ENCODE measurements at places on chromosomes 2 and 18.

GRCh38 chr2:77602771-77603170 is 80.6 kb upstream of the LRRTM4 start:
- DNase-seq = no peak

- DNase-seq = no peak
Measured at GRCh38 chr2:235087832-235088495, 136.1 kb downstream of the SH3BP4 start.

GRCh38 chr2:230905448-230906421 is 19.3 kb downstream of the GPR55 start:
- DNase-seq = no peak

- peak; percentile 63 for DNase-seq
Measured at GRCh38 chr2:200026332-200027230, 71.2 kb downstream of the MAIP1 start.

- DNase-seq = no peak
Measured at GRCh38 chr18:77059294-77059916, 73.2 kb downstream of the MBP start.

DNA sequence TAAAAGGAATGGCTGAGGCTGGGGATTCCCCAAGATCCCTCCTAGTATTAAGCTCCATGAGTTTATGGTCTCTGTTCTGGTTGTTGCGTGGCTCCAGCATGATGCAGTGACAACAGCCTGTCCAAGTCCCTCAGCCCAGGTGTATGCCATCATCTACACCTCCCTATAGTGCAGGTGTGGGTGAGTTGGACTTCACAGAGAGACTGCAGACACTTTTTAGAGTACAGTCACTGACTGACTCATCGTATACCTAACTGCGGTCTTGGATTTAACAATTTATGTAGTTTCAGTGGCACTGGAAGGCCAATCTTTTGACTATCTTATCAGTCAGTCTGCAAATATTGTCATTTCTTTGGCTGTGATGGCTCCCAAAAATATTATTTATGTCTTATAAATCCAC is 415.0 kb downstream of the TMX3 start:
- no peak for DNase-seq

- no peak for DNase-seq
Measured at GRCh38 chr2:96105994-96106715, 10.2 kb downstream of the ADRA2B start.

GRCh38 chr2:135494917-135495316 is 36.1 kb downstream of the ZRANB3 start:
- DNase-seq = no peak

DNA sequence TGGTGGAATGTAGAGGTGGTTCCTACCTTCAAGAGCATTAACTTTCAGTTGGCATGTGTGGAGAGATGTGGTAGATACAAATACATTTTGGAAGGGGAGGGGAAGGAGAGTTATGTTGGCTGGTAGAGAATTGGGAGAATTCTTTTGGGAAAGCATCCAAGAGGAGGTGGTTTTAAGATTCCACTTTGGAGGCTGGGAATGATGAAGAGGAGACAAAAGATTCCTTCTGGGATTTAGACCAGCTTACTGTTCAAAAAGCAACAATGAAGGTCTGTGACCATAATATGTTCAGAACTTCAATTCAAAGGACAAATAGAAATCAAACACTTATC is 120.8 kb upstream of the FOSL2 start:
- no peak for DNase-seq

DNA sequence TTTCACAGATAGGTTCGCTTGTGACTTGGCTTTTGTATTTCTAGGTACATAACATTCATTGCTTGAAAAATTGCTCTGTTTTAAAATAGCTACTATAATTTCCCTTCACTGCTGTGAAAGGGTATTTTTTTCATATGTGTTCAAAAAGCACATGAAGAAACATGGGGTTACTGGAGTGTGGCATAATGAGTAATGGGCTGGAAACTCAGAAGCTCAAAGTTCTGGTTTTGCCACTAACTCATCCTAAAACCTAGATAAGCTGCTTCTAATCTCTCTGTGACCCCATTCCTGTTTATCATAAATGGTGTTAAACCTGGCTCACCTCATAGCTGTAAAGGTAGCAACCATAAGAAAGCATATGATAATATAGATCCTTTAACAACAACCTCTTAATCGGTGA is 319.3 kb downstream of the PTPRM start:
- DNase-seq = no peak

GRCh38 chr2:231334179-231334930 is 61.2 kb upstream of the B3GNT7 start:
- no peak for DNase-seq

GRCh38 chr18:50659091-50660003 is 99.5 kb downstream of the MAPK4 start:
- DNase-seq = no peak

DNA sequence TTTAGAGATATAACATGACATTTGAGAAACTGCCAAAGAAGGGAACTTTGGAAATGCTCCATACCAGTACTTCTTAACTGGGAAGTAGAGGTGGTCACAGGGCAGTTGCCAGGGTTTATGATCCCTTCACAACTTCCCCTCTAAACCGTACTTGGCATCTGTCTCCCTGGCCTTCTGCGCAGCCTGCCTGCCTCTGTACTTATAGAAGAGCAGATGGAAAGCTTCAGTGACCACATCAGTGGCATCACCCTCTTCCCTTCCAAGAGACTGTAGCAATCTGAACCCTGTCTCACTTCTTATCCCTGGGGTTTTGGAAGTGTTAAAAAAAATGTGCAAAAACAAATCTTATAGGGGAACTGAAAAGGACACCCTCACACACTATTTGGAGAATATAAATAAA is 64.1 kb downstream of the EIF2AK3 start:
- no peak for DNase-seq

GRCh38 chr2:117631152-117631945 is 183.1 kb upstream of the DDX18 start:
- DNase-seq = no peak

- no peak for DNase-seq
Measured at GRCh38 chr2:241689306-241689705, 2.7 kb upstream of the DTYMK start.

DNA sequence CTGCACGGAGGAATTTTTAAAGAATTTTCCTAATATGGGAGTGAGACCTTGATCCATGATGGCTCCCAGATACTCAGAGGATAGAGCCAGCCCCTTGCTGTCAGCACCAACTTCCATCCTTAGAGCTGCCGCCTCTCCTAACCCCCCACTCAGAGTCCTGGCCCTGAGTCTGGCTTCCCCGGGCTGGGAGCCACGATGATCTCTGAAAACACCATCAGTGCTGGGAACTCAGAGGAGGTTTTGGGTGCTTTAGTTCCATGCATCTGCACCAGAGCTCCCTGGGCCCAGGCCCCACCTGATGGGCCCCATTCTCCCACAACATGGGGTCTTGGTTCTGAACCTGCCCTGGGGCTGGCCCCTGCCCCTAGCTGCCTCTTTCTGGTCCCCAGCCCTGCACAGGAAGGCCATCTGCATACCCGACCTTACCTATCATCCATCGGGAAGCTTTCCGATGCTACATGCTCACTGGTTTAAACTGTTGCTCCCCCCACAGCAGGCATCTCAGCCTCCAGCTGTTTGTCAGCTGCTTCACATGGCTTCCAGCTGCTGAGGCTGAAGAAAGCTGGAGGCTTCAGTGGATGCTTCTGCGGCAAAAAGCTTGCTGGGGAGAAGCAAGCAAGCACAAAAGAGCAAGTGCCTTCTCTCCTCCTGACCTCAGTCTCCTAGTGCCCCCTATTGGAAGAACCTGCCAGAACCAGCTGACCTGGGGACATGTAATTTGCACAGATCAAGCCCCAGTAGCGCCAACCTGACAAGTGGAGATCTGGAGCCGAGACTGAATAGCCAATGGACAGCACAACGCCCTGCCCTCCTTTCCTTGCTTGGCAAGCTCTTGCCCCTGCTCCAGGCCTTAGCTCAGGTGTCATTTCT is 24.2 kb upstream of the RHOB start:
- no peak for DNase-seq

DNA sequence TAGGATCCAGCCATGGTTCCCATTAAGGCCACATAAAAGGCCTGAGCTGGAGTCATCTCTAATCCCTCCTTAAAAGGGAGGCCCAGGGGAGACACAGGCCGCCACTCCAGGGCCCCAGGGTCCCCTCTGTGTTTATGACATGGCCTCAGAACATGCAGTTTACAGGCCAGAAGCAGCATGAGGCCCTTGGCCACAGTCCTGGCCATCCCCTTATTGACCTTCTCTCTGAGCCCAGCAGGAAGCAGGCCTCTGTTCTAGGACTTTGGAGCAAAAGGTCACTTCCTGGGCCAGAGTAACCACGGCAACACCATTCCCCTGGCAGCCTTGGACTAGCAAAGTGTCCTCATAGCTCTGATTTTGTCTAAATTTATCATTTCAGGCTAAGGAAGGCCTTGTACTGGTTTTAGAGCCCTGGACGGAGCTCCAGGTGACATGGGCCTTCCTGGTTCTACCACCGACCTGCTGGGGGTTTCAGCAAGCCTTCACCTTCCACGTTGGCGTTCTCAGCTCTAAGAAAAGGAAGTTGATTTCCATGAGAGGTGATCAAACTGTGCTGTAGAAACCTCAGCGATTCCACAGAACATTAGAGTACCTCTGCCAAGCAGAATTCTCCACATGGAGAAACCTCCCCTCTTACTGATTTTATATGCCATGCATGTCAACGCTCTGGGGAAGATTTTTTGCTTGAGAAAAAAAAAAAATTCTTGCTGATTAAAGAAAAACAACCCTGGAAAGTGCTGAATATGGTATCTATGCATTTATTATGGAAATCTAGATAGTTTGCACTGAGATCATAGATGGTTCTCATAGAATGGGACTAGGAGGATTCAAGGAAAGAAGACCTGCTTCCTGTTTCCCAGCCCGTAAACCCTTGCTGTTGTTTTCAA is 53.7 kb downstream of the HS1BP3 start:
- DNase-seq = no peak

- DNase-seq = no peak
Measured at GRCh38 chr2:86256982-86257381, 57.7 kb downstream of the MRPL35 start.

GRCh38 chr2:200258881-200259576 is 47.5 kb upstream of the SPATS2L start:
- DNase-seq = no peak

DNA sequence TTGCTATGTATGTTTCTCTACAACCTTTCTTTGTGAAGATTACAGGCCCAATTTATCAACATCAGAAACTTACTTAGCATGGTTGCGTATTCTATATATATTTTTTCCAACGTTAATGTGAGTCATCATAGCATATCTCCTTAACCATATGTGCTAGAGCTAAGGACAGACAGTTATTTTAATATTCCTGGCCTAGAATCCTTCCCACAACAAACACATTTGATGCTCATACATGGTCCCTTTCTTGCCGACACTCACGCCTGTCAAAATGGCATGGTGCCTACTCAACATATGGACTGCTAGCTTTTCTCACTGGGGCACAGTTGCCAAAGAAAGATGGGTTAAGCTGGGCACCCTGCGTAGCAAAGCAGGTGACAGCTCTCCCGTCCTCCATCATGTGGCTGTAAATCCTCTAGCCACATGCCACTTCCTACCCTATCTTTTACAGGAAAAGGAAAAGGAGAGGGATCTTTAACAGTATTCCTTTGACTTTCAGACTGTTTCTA is 75.2 kb upstream of the GALNT5 start:
- DNase-seq = no peak

DNA sequence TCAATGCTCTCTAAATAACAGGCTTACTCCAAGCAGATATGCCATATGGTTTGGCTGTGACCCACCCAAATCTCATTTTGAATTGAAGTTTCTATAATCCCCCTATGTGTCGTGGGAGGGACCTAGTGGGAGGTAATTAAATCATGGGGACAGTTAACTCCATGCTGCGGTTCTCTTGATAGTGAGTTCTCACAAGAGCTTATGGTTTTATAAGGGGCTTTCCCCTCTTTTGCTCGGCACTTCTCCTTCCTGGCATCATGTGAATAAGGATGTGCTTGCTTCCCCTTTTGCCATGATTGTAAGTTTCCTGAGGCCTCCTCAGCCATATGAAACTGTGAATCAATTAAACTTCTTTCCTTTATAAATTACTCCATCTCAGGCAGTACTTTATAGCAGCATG is 302.7 kb upstream of the ZC3H15 start:
- DNase-seq = no peak

GRCh38 chr2:128603411-128603924 is 284.8 kb upstream of the HS6ST1 start:
- DNase-seq = no peak

DNA sequence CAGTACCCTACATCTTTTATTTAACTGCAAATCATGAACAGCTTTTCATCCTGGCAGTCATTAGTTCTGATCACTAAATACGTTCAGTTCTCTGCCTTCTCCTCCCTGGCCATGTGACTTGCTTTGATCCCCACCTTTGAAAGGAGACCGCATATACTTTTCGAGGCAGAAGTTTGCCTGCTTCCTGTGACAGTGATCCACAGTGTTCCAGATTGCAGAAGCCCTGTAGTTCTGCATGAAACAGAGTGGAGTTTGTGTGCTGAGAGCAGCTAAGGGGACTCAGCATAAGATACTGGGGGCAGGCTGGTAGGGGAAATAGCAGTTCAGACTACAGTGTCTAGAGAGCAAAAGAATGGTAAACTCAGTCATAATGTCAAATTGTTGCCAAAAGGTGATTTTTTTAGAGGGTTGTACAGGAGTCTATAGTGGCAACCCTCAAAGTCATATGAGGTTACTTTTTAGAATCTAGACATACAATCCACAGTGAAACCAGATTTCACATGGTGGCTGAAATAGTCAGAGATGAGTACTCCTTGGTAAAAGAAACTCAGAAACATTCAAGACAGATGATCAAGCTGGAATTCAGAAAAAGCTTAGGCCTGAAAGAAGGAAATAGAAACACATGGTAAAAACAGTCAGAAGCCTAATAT is 1800.4 kb upstream of the CELF4 start:
- no peak for DNase-seq

Data from GM04504 (cell line).